A549 treated with ZK216348 at 1 μM for 4 hours (cell line): ENCODE measurements at places on chromosomes 13 and 19. TPM values are rescaled to one million over a fixed set of nuclear protein-coding genes. Genes with fewer than 3 reads are reported as not detected.

Gene HSH2D
- total RNA-seq: 0.11 to 0.19 TPM in 2 of 5 replicates, not detected in the others

Gene ZNF480
- total RNA-seq: 11.8 to 18.2 TPM (median 15.6 TPM) in 5 replicates

Gene NPHS1
- 0.24 to 0.84 TPM (median 0.44 TPM) in 5 replicates for total RNA-seq

Gene ZNF805
- 1.1 to 2.6 TPM (median 2.1 TPM) in 5 replicates for total RNA-seq

Gene EBI3
- 1.5 to 4.8 TPM (median 3.0 TPM) in 5 replicates for total RNA-seq

Gene LRG1
- total RNA-seq: 0.08 to 0.21 TPM (median 0.09 TPM) in 3 of 5 replicates, not detected in the others

Gene PNKP
- total RNA-seq: 30.8 to 60.9 TPM (median 51.4 TPM) in 5 replicates

Gene ZNF208
- total RNA-seq: not detected in 5 replicates

Gene ZNF154
- not detected in 5 replicates for total RNA-seq

Gene C19orf81
- total RNA-seq: 3.9 to 12.5 TPM (median 10.5 TPM) in 5 replicates

Gene LGALS4
- 0.48 to 1.7 TPM (median 1.2 TPM) in 5 replicates for total RNA-seq

Gene ZNF28
- total RNA-seq: 0.62 to 2.0 TPM (median 1.2 TPM) in 5 replicates

Gene RRAS
- total RNA-seq: 70.1 to 151 TPM (median 135 TPM) in 5 replicates

Gene CYP4F22
- total RNA-seq: 0.09 to 0.21 TPM (median 0.13 TPM) in 4 of 5 replicates, not detected in the other

Gene SYNE4
- 0.07 to 0.33 TPM (median 0.23 TPM) in 4 of 5 replicates, not detected in the other for total RNA-seq

Gene FGF21
- not detected in 5 replicates for total RNA-seq

Gene NLRP9
- total RNA-seq: not detected in 5 replicates

Gene SULT2A1
- total RNA-seq: not detected in 5 replicates

Gene GSX1
- total RNA-seq: not detected in 5 replicates

Gene ZNF536
- not detected in 5 replicates for total RNA-seq

Gene B9D2
- total RNA-seq: 22.7 to 35.3 TPM (median 29.5 TPM) in 5 replicates

Gene WBP4
- 7.2 to 12.4 TPM (median 8.3 TPM) in 5 replicates for total RNA-seq

Gene PLPPR3
- total RNA-seq: 1.2 to 7.0 TPM (median 5.6 TPM) in 5 replicates

Gene ZIM2
- total RNA-seq: not detected in 5 replicates

Gene ITGBL1
- total RNA-seq: 1.2 to 2.0 TPM (median 1.6 TPM) in 5 replicates
